ENCODE measurements at places on chromosomes 4 and X.

DNA sequence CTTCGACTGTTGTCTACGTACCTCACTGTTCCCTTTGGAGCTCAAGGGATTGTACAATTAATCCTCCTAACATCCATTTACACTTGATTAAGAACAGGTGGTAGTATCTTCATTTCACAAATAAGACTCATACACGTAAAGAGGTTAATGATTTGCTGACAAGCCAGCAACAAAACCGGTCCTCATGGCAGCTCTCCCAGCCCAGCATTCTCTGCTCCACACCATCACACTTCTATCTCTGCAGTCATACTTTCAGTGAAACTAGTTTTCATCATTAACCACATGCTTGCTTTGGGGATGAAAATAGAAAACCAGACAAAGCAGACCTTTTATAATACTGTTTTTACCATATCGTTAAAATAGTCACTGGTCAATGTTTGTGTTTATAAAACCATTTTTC is 28.7 kb upstream of the CASK start:
- no peak for DNase-seq

- DNase-seq, result peak; percentile 56
Measured at GRCh38 chrX:15299941-15300851, 15.2 kb downstream of the ASB11 start.

GRCh38 chr4:185697488-185697887 is 114.5 kb downstream of the SORBS2 start:
- DNase-seq, result no peak

- no peak for DNase-seq
Measured at GRCh38 chr4:180840142-180840541, 1403.1 kb upstream of the TENM3 start.

DNA sequence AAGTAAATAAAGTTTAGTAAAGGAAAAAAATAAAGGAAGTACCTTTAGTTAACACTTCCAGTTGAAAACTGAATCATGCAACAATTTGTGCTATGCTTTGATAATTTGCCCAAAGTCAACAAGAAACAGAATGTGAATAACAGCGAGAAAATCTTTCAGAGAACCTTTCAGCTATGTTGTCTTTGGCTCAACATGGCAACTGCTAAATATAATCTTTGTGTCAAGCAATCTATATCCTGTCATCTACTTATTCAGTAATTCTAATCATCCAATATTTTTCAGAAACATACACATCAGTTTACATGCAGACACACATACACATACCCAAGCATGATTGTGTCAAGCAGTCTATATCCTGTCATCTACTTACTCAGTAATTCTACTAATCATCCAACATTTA is 136.0 kb upstream of the PABPC4L start:
- no peak for DNase-seq

- no peak for DNase-seq
Measured at GRCh38 chrX:136574548-136574947, 42.5 kb downstream of the VGLL1 start.

GRCh38 chr4:178275671-178276360 is 833.6 kb upstream of the AGA start:
- no peak for DNase-seq

DNA sequence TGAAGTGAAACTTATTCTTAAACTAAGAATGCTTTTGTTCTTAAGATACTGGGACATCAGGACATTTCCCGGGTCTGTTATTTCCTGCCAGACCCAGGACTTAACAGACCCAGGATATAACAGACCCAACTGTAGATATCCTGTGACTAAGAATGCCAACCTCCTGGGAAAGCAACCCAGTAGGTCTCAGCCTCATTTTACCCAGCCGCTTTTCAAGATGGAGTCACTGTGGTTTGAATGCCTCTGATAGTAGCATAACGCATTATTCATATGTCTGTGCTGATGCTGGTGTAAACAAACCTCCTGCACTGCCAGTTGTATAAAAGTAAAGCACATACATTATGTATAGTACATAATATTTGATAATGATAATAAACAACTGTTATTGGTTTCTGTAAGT is 185.8 kb upstream of the GPRIN3 start:
- DNase-seq, result peak; percentile 16

- DNase-seq, result no peak
Measured at GRCh38 chr4:168695288-168695687, 198.4 kb downstream of the PALLD start.

DNA sequence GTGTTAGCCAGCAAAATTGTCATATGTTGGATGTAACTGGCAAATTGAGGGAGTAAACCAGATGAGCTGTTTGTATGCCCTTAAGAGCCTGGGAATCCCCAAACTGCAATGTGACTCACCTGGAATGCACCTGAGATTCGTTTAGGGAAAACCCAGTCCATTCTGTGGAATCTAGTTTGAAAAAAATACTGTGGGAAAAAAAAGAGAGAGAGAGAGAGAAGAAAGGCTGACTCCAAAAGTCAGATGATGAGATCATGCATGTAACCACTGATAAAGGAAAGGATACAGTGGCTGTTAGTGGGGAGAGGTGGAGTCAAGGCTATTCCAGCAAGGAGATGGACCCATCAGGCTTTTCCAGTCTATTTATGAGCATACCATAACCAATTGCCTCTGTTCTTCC is 48.5 kb downstream of the SLC9A7 start:
- peak; percentile 57 for DNase-seq

DNA sequence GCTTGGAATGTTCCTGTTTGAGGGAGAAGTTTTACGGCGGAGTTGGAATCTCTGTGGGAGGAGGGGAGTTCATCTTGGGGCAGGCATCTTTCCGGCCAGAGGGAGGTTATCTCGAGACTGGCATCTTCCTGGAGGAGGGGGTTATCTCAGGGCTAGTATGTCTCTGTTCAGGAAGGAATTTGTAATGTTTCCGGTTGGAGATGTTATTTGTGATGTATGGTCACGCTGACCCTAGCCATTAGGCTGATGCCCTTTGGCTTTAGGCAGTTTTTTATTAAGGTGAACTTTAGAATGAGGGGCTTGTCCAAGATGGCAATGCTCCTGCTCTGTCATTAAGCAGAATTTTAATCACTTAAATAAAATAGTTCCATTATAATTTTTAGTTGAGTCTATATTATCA is 449.7 kb downstream of the PCDH10 start:
- no peak for DNase-seq

DNA sequence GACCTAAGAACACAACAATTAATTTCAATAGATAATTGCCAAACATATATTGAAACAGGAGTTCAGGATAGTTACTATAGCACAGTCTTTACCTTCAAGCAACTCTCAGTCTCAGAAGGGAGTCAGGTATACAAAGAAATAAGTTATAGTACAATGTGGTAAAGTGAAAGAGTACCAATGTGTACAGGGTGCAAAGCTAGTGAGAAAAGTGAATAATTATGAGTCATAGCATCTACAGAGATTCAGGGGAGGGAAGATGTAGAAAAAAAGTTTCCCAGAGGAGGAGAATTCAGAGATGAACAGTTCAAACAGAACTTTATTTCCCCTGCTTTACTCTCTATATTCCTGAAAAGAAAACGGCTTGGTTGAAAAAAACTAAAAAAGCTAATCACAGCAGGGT is 22.7 kb upstream of the DKK2 start:
- DNase-seq, result peak; percentile 15

DNA sequence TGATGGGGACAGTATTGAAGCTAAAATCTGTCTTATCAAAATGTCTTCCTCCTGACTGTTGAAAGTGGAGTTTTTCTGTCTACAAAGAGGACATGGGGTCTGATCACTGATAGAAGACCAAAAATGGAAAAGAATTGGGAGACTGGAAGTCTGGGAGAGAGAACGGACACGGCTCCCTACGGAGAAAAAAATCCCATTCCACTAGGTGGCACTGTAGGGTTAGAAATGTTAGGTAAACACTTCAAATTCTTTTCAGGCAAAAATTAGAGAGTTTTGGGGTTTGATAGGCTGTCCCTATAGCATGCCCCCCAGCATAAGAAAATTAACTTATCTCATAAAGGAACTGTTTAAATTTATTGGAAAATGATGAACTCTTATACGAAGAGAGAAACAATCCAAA is 200.5 kb downstream of the FAM133A start:
- peak; percentile 19 for DNase-seq

- peak; percentile 40 for DNase-seq
Measured at GRCh38 chr4:123438031-123438430, 41.4 kb downstream of the SPRY1 start.

GRCh38 chr4:138233313-138234034 is 8.7 kb downstream of the SLC7A11 start:
- DNase-seq, result no peak

DNA sequence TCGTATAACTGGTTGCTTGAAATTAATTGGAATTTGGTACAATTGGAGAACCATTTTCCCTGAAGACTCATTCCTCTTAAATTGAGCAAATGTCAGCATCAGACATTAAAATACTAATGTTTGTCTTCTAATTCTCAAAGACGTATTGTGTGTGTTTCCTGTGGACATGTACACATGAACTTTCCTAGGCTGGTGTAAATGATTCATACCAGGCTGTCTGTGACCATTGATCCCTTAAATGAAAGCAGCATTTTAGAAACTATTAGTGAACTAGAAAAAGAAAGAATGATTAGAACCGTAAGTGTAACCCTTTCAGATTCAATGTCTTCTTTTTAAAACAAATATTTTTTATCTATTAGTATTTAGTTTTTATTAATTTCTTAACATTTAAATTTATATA is 332.9 kb downstream of the PPP3CA start:
- DNase-seq, result no peak

DNA sequence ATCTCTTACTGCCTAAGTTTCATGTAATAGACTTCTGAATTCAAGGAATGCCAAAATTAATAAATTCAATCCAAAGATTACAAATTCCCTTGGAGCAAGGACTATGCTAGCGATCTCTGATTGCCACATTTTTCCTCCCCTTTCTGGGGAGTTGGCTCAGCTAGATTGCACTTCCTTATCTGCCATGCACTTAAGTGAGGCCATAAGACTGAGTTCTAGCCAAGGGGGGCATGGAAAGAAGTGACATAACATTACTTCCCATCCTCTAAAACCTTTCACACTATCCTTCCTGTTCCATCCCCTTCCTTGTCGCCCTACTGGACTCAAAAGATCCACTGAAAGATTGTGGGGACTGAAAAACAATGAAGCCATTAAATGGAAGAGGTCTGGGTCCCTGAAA is 53.8 kb upstream of the TXK start:
- DNase-seq, result peak; percentile 25

DNA sequence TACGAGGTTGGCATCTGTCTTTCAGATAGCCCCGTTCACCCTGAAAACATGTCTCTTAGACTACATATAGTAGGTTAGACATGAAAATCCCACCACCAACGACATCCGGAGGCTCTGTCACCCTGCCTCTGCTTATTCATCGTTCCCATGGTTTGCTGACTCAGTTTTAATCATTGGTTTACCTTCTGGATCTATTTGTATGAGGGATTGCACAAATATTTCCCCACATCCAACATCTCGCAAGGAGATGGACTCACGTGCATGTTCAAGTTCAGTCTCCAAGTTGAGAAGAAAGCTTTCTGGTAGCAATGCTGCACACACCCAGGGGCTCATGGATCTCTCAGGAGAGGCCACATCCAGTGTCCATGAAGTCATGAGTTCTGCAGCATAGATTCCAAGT is 10.8 kb downstream of the CETN2 start:
- DNase-seq, result peak; percentile 47

DNA sequence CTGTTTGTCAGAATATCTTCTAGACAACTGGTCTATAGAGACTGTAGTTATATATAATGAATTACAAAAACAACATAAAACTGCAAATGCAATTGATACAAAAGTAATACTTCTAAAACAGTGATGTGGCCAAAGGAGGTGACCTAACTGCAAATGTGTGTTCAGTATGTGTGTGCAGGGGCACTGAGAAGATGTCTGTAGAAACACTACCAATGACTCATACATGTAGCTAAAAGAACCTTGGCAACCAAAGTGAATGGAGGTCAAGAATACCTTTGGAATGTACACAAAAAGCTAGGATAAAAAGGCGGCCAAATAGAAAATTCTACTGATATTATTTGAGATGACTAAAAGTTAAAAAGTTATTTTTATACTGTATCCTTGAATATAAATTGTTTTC is 261.8 kb downstream of the CAMK2D start:
- DNase-seq, result peak; percentile 86

DNA sequence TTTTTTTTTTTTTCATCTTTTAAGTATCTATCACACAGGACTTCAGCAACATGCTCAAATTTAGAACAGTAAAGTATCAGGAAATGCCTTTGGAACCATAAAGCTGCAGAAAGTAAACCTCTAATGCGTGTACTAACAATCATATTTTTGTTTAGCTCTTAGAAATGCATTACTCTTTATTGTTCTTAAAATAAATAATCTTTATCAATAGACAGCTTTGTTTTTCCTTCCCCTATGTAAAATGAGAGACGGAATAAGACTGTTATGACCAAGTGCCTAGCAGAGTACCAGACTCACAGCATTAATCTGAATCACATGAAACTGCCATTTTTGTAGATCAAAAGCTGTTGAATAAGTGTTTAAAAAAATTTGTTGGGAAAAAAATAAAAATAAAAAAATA is 50.5 kb upstream of the COL25A1 start:
- no peak for DNase-seq

- DNase-seq, result peak; percentile 78
Measured at GRCh38 chr4:107740950-107741701, 21.1 kb upstream of the PAPSS1 start.

- DNase-seq, result no peak
Measured at GRCh38 chr4:38623260-38623659, 40.7 kb upstream of the KLF3 start.

GRCh38 chr4:163462556-163462955 is 11.0 kb downstream of the TKTL2 start:
- no peak for DNase-seq

DNA sequence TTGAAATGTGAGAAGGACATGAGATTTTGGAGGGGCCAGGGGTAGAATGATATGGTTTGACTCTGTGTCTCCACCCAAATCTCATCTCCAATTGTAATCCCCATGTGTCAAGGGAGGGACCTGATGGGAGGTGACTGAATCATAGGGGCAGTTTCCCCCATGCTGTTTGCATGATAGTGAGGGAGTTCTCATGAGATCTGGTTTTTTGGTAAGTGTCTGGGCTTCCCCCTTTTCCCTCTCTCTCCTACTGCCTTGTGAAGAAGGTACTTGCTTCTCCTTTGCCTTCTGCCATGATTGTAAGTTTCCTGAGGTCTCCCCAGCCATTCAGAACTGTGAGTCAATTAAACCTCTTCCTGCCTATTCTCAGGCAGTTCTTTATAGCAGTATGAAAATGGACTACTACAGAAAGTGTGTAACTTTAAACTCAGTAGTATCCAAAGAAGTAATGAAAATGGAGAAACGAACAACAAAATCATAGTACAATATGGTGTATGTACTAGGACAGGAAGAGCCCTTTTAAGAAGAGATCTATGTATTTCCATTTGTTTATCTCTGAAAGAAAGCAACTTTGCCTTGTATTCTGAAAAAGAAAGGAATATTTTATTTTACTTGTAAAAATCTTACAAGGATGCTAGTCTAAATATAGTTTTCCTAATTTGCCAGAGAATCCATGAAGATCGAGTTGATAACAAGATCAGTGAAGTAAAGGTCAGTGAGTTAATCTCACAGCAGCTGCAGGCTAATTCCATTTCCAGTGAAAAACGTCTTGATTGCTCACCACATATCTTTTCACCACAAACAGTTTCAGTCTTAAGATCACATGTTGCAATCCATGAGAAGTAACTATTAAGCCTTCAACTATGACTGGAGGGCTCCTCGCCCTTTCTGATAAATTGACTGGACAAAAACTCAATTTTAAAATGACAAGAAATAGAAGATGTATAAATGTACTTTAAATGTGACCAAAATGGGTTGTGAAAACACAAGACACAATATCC is 20.5 kb downstream of the PKD2 start:
- DNase-seq, result peak; percentile 87

- no peak for DNase-seq
Measured at GRCh38 chr4:85806334-85806733, 331.4 kb downstream of the ARHGAP24 start.

GRCh38 chr4:5814421-5814820 is 78.5 kb downstream of the CRMP1 start:
- no peak for DNase-seq
